ENCODE measurements at places on chromosomes 4 and X.
A peak's percentile ranks its signal among the peaks of the same experiment; 100 is the strongest.

- H3K4me3 ChIP-seq, result no peak overlapping the region
- H3K27me3 ChIP-seq, result peaks cover 2% of the 10 kb centered on the region
- H3K27ac ChIP-seq, result no peak overlapping the region
- DNase-seq, result no peak
- no peaks in the 10 kb centered on the region for H3K36me3 ChIP-seq
Measured at GRCh38 chr4:77446601-77447000, 159.0 kb upstream of the CXCL13 start.

DNA sequence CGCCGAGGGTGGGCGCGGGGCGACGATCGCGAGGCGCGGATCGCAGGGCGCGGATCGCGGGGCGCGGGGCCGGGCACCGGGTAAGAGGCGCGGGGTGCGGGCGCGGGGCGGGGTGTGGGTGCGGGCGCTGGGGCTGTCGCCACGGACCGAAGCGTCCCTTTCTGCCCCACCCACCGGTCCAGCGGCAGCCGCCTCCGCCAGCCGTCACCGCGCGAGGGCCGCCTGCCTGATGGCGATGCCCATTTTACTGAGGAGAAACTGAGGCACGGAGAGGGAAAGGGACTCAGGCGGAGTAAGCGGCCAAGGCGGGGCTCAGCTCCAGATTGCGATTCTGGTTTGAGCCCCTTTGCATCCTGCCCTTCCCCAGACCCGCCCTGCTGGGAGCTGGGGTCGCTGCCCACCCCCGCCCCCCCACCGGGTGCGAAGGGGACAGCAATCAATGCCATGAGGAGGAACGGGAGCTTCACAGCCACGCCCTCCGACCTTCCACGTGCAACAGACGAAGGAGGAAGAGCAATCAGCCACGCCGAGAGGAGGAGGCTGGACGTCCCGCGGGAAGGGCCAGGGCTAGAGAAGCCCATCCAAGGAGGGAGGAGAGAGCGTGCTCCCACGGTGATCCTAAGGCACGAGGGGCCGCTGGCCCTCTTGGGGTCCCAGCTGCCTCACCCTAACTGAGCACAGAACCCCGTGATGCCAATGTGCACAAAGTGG, 10.9 kb upstream of the MAN2B2 start:
- H3K4me3 ChIP-seq, result peak overlapping the region; percentile 49
- no peaks in the 10 kb centered on the region for H3K36me3 ChIP-seq
- no peak overlapping the region for H3K27ac ChIP-seq
- peaks cover 2% of the 10 kb centered on the region for H3K4me1 ChIP-seq
- peaks cover 91% of the 10 kb centered on the region for H3K27me3 ChIP-seq

DNA sequence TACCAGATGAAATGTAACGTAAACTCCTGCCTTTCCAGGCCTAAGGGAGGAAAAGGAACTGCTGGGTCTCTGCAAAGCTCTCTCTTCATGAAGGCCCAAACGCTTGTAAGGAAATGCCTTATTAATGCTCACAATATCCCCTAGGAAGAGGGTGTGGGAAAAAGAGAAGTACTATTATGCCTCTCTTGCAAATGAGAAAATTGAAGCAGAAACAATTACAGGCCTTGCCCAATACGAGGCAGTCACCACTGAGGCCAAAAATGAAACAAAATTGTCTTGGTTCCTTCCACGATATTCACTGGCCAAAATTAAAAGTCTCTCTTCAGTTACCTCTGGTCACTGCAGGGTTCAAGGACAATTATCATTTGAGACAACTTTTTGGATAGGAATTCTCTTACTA, 3.2 kb downstream of the SCARB2 start:
- no peak overlapping the region for H3K4me3 ChIP-seq
- no peaks in the 10 kb centered on the region for H3K36me3 ChIP-seq
- H3K4me1 ChIP-seq, result peaks cover 39% of the 10 kb centered on the region
- peaks cover 9% of the 10 kb centered on the region for H3K27me3 ChIP-seq

- DNase-seq, result no peak
- no peak overlapping the region for H3K4me3 ChIP-seq
- H3K36me3 ChIP-seq, result peaks cover 14% of the 10 kb centered on the region
- peaks cover 2% of the 10 kb centered on the region for H3K4me1 ChIP-seq
Measured at GRCh38 chr4:129905256-129905655, 809.3 kb downstream of the C4orf33 start.

DNA sequence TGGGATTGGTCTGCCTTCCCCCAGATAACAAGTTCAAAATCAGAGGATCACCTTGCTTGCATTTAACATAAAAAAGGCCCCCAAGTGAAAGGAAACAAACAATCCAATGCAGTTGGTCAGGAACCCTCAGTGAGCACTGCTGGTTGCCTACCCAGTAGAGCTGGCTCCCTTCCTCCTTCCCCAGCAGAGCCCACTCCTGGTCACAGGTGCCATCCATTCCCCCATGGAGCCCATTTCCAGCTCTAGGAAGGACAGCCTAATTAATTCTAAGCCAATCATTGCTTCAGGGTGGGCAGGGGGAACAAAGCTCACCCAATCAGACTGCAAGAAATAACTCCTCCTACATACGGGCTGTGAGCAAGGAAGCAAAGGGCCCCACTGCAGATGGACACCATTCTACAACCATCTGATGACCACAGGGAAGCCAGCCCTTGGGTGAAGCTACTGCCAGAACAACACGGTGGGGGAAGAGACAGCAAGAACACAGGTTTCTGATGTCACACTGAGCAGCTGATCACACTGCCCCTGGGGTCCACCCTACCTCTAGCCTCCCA, 86.5 kb downstream of the SH3KBP1 start:
- DNase-seq, result no peak
- no peaks in the 10 kb centered on the region for H3K36me3 ChIP-seq
- no peak overlapping the region for H3K27ac ChIP-seq
- no peak overlapping the region for H3K4me3 ChIP-seq

- no peak overlapping the region for H3K4me3 ChIP-seq
- peaks cover 3% of the 10 kb centered on the region for H3K4me1 ChIP-seq
- no peaks in the 10 kb centered on the region for H3K36me3 ChIP-seq
- H3K27me3 ChIP-seq, result no peaks in the 10 kb centered on the region
- no peak overlapping the region for H3K27ac ChIP-seq
Measured at GRCh38 chr4:81665649-81666048, 193.9 kb upstream of the RASGEF1B start.
